ENCODE measurements at places on chromosomes 12 and 14.

- DNase-seq: no peak
These were observed 410.8 kb downstream of the NAV3 start for GRCh38 chr12:78241446-78241845.

- DNase-seq: no peak
These were observed 19.7 kb upstream of the YY1 start for GRCh38 chr14:100219126-100219785.

- DNase-seq: no peak
These were observed 33.4 kb downstream of the POLE start for GRCh38 chr12:132653567-132654290.

DNA sequence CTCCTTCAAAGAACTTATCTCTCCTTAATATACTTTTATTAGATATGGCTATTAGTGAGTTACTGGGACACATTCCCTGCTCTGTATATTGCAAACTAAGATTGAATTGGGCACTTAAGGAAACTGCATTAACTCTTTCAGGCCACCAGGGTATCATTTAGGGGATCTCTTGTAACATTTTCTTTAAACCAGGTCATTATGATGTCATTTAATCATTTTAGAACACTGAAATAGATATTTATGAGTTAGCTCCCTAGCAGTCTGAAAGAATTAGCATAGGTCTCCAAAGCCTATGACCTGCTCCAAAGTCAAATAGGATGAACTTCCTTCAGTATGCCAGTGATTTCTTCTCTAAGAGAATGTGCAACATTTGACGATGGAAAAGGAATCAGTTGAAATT is 506.9 kb downstream of the FOXG1 start:
- DNase-seq: no peak

GRCh38 chr12:12194206-12194605 is 72.6 kb downstream of the LRP6 start:
- DNase-seq: no peak

GRCh38 chr12:57474430-57474829 is 5.2 kb downstream of the ARHGAP9 start:
- no peak for DNase-seq

DNA sequence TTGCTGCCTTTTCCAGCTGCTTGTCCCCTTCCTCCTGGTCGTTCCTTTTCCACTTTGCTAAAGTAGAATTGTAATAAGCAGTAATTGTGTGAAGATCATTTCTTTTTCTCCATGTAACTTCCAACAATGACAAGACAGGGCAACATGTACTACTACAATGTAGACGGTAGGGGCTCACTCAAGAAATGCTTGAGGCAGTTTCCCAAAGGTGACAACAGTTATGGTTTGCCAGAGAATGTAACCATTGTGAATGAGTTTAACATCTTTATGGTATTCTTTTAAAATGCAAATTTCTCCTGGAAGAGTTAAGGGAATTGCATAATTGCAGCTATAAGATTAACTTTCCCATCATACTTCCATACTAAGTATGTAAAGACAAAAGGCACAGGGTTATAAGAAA is 23.8 kb upstream of the PHLDA1 start:
- DNase-seq: no peak

GRCh38 chr12:31813305-31813704 is 84.5 kb upstream of the AMN1 start:
- no peak for DNase-seq

- DNase-seq: no peak
These were observed 1.4 kb downstream of the AKAP6 start for GRCh38 chr14:32330351-32331111.

DNA sequence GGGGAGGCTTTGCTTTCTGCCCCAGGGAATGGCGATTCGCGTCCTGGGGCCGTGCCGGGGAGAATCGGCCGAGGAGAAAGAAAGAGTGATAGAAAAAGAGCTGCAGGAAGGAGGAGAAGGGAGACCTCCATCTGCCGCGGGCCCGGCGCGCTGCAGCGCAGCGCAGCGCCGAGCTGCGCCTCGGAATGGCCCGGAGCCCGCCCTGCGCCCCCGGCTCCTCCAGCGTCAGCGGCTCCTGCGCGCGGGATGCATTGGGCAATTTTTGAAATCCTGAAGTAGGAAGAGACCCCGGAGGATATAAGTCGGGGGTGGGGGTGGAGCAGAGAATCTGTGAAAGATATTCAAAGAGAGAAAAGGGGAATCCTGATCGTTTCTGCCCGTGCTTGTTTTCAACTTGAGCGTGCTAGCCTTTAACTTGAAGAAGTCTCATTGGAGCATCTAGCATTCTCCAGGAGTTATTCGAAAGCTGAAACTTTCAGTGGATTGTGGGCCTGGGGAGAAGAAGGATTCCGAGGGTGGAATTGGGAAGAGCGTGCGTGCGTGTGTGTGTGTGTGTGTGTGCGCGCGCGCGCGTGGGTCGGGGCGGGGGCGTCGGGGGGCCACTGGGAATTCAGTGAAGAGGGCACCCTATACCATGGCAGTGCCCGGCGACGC is 441 bp downstream of the PDE3A start:
- DNase-seq: no peak

GRCh38 chr12:132164426-132164825 is 20.2 kb downstream of the NOC4L start:
- no peak for DNase-seq

DNA sequence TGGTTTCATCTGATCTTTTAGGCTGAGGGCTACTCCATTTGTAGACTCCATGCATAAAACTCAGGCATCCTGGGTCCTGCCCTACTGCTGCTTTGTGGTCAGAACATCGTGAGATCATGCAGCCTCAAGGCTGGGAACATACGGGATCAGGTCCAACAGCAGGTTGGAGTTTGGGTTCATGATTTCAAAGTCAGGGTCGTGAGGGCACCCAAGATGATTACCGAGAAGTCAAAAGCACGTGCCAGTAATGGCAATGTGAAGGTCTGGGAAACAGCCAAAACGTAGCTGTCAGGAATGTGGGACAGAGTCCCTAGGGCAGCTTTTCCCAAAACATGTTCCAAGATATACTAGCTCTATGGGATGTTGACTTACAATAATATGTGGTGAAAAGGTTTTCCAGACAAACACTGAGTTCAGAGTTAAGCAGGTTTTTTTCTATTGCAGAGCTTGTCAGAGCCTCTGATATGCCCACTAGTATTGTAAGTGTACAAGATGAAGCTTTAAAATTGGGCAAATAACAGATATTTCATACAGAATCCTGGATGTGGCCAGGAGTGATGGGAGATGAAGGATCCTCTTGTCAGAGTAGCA is 130.3 kb upstream of the DNM1L start:
- DNase-seq: no peak

DNA sequence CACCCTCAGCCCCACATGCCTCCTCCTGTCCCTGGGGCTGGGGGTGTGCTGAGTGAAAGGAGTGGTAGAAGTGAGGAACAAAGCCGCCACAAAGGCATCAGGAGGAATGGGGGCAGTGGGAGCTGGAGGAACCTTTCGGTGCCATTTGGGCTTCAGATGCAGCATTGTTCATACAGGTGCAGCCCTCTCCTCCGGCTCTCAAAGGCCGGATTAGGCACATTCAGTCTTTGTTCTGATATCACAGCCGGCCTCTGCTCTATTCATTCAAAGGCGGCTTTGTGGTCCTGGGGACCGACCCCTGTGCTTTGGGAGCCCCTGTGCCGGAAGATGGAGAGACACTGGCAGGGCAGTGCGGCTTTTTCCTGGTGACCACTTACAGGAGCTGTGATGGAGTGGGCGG is 53.2 kb downstream of the SMOC1 start:
- DNase-seq: no peak

DNA sequence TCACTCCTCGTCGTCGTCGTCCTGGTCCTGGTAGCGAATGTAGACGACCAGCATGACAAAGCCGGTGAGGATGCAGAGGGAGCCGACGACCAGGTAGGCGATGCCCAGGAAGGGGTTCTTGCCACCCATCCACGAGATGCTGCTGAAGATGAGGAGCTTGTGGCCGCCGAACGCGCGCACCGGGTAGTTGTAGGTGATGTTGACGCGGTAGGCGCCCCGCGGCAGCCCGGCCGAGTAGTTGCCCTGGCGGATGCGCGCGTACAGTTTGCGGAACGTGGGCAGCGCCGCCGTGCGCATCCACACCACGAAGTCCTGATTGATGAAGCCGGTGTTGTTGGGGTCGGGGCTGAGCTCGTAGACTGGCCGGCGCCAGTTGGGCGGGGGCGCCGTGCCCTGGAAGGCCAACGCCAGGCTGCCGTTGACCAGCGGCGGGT is 1.0 kb downstream of the TMEM30B start:
- peak; percentile 55 for DNase-seq

DNA sequence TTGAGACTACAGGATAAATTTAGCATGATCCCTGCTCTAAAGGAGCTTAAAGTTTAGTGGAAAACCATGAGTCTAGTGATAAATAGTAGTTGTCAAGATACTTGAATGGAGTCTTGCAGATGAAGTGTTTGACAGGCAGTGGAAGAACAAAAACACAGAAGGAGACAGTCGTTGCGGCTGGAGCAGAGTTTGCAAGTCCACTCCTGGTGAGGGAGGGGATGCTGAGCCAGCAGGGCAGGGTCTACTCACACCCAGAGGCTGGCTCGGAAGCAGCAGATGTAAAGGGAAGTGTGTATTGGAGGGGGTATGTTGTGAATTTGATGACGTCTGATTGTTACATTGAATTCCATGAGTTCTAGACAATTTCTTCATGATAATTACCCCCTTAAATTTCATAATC is 61.3 kb downstream of the TRAF3 start:
- DNase-seq: no peak

DNA sequence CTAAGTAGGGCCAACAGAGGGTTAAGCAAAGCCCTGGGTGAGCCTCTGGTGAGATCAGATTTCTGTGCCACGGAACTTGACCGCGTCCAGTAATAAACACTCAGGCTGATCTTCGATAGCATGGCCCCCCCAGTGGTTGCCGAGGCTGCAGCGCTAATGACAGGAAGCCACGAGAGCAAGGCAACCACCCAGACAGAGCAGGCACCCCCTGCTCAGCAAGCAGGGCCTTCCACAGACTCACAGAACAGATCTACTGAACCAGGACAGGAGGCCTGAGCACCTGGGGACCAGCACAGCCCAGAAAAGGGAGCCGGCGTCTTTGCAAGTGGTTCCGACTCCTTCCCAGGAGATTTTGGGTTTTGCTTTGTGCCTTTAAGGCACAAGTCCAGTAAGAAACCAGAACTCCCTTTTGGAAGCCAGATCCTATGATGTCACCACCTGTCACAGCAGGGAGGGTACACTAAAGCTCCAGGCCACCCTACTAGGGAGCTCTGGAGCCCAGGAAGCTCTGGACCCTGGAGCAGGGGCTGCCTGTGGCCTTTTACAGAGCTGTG is 42.3 kb downstream of the BCL11B start:
- no peak for DNase-seq

- no peak for DNase-seq
These were observed 282.7 kb downstream of the AKAP6 start for GRCh38 chr14:32611752-32612151.

DNA sequence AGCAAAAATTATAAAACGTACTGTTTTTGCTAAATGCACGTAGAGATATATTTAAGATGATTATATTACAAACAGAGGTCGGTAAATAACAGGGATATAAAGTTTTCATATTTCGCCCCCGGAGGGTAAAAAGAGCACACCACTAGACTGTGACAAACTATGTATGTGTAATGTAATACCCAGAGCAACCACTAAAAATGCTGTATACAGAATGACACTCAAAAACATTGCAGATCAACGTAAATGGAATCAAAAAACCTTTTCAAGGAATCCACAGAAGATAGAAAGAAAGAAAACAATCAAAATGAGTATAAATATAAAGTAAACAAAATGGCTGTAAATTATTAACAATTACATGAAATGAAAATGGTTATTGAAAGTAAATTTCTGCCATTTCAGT is 37.6 kb upstream of the PRB4 start:
- DNase-seq: no peak

GRCh38 chr14:69666690-69667211 is 55.4 kb downstream of the SUSD6 start:
- no peak for DNase-seq

- DNase-seq: no peak
These were observed 278.2 kb upstream of the SLC16A7 start for GRCh38 chr12:59317598-59317997.

DNA sequence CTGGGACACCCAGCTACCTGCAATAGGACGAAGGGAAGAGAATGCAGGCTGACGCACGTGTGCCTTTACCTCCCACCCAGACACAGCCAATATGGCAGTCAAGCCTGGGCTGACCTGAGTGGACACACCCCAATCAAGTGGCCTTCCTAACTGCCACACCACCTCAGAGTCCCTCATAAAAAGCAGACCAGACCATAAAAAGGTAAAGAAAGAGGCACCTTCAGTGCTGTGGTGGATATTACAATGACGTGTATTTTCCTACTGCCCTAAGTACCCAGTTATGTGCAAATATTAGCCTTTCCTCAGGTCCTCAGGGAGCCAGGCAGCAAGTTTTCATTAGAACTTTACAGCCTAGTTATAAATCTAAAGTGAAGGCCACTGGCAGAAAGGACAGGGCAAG is 75.8 kb downstream of the KCNK10 start:
- DNase-seq: no peak

GRCh38 chr14:63045612-63046320 is 508 bp upstream of the KCNH5 start:
- peak; percentile 0 for DNase-seq

DNA sequence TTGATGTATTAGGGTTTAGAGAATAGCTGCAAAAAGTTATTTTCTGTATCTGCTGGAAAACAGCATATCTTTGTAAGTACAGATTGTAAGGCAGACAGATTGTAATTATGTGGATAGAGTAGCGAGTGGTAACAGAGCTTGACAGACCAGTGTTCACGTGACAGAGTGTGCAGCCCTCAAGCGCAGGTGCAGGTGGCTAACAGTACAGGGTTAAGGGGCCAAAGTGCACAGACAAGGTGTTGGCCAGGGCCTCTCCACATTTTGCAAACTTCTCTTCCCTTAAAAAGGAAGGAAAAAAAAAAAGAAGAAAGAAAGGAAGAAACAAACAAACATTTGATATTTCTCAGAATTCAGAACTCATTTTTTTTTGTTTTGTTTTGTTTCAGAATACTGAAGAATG is 25.2 kb upstream of the KLHL42 start:
- no peak for DNase-seq

- no peak for DNase-seq
These were observed 156.8 kb upstream of the ALG10B start for GRCh38 chr12:38159591-38160317.

GRCh38 chr12:49052451-49053208 is 8.0 kb downstream of the KMT2D start:
- DNase-seq: no peak

DNA sequence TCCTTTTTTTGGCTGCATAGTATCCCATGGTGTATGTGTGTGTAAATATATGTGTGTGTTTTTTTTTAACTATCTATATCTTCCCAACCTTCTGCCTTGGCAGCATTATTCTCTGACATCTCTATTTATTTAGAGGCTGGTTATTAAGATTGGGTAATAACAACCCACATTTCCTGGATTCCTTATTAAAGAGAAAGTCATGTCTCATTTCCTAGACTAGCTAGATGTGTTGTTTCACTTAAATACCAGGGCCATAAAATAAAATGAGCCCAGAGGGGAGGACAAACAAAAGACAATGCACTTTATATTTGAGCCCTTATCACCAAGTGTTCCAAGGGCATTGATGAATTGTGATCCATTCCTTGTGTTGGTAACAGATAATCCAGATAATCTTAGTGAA is 169.1 kb downstream of the SLC5A8 start:
- no peak for DNase-seq

GRCh38 chr12:79927772-79928474 is 7.0 kb downstream of the PPP1R12A start:
- peak; percentile 23 for DNase-seq

GRCh38 chr12:104201238-104202001 is 14.2 kb upstream of the TXNRD1 start:
- DNase-seq: peak; percentile 17

GRCh38 chr12:22670762-22671161 is 45.8 kb downstream of the ETNK1 start:
- no peak for DNase-seq

Measured in activated CD4-positive, alpha-beta T cell treated with anti-CD3 and anti-CD28 coated beads, Interleukin-2, amount 50 U/mL, for 48 hours (primary cell).